ENCODE measurements at places on chromosomes 2 and 18. TPM values are rescaled to one million over a fixed set of nuclear protein-coding genes. Genes with fewer than 3 reads are reported as not detected.

Gene NHEJ1
- total RNA-seq, result 13.4 TPM

- no peak for DNase-seq
Observed at GRCh38 chr2:195700480-195700879, 43.5 kb downstream of the SLC39A10 start.

- no peak for DNase-seq
Observed at GRCh38 chr2:111133603-111134002, 12.9 kb downstream of the BCL2L11 start.

Gene ST8SIA5
- total RNA-seq, result not detected

Gene ZNF532
- 53.7 TPM for total RNA-seq

Gene FBXO11
- total RNA-seq, result 87.9 TPM

GRCh38 chr2:109067631-109068125 is 61.3 kb upstream of the SH3RF3 start:
- no peak for DNase-seq

DNA sequence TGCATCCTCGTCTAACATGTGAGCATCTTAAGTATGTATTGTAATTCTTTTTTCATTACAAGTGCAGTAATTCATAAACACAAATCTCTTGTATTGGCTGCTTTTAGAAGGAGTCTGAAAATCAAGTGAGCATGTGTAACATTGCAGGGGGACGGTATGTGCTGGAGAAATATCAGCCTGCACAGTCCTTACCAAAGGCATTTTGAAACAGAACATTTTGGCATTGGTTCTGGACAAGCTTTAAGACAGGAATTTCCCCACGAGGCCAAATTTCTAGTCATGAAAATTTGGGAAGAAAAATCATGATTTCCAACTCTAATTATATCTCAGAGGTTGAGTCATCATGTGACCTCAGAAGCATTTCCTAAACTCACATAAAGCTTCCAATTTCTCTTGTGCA is 24.7 kb upstream of the NRP2 start:
- DNase-seq, result peak; percentile 46

- no peak for DNase-seq
Observed at GRCh38 chr2:173511357-173511756, 156.7 kb downstream of the CDCA7 start.

GRCh38 chr2:170073288-170073687 is 104.7 kb upstream of the MYO3B start:
- peak; percentile 50 for DNase-seq

DNA sequence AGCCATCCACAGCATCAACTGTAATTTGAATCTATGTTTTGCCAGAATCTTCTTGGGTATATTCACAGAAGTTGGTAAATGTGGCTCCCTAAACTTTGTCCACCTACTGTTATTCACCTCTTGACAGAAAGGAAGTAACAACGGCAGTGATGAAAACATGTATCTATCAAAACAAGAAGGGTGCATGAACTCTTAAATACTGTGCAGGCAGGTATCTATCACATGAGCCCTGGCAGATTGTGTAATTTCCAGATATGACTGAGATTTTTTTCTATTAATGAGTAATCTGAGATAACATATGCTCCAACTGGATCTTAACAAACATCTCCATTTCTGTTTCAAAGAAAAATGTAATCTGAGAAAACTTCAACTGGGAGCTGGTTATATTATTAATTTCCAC is 36.6 kb downstream of the SFT2D3 start:
- DNase-seq, result no peak

GRCh38 chr2:111905990-111906735 is 7.8 kb downstream of the MERTK start:
- DNase-seq, result peak; percentile 50

DNA sequence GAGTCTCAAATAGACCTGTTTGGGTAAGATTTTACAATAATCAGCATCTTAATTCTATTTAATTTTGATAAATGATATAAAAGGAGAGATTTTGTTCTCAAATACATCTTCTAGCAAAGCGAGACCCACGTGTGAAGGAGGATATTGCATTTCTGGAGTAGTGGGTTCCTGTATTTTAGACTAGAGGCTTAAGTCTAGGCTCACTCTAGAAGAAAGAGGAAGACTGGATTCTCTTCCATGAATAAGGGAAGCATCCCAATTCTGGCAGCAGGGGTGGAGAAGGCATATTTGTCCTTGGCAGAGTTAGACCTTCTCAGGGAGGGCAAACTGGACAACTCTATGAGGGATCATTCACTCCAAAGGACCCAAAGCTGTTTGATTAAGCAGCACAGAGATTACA is 11.3 kb upstream of the FAM228A start:
- no peak for DNase-seq

- DNase-seq, result no peak
Observed at GRCh38 chr18:43751203-43751602, 473.9 kb upstream of the SYT4 start.

Gene MYO3B
- total RNA-seq, result not detected

DNA sequence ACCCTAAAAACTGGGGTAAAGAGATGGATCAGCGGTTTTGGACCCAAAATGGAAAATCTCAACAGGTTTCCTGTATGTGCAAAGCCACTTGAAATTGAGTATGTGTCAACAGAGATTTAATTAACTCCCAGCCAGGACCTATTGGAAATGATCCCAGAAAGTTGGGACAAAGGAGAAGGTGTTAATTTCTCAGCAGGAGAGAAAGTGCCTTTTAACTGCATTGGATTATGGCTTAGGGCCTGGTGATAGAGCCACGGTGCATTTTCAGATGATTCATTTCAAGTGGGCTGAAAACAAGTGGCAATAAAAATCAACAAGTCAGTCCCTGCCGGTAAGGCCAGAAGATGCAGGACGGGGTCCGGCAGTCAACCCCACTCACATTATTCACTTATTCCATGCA is 80.2 kb upstream of the BCL11A start:
- DNase-seq, result peak; percentile 6

Gene DSC1
- total RNA-seq, result not detected

DNA sequence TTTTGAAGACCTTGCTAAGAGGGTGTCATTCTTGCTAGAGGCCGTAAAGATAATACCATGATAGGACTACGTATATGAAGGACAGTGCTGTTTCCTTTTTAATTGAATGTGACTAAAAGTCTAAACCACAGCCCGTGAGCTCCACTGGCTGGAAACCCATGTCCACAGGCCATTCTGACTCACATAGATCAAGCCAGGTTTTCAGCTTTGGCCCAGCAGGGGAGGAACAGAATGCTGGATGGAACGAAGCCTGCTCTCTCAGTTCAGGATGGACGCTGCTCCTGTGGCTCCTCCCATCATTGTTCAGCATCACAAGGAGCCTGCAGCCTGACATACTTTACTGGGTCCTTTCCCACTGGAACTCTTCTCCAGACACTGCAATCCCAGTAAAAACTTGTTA is 47.6 kb downstream of the ALPK2 start:
- DNase-seq, result no peak

DNA sequence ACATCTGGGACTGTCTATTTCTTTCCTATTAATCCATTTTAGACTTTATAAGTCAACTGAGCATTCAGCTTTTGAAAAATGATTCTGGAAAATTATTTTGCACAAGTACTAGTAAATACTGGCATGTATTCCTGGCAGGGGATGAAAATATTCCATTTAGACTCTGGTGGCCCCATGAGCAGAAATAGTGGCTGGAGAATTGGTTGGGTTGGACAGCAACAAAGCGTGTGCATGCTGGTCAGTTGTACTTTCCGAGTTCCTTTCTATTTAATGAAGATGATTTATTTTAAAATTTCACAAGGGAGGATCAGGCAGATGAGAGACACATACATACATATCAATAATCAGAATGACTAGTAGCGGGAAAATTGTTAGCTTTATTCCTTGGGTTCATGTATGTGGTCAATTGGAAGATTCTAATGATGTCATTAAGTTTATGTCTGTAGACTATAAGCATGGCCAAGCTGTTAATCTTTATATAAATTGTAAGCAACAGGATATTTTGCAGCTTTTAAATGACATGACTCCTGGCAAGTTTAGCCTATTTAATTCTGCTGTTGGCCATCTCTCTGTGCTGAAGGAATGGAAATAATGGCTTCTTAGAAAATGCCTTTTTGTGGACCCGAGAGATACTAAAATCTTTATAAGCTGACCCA is 541.6 kb downstream of the SLC4A3 start:
- DNase-seq, result peak; percentile 80

DNA sequence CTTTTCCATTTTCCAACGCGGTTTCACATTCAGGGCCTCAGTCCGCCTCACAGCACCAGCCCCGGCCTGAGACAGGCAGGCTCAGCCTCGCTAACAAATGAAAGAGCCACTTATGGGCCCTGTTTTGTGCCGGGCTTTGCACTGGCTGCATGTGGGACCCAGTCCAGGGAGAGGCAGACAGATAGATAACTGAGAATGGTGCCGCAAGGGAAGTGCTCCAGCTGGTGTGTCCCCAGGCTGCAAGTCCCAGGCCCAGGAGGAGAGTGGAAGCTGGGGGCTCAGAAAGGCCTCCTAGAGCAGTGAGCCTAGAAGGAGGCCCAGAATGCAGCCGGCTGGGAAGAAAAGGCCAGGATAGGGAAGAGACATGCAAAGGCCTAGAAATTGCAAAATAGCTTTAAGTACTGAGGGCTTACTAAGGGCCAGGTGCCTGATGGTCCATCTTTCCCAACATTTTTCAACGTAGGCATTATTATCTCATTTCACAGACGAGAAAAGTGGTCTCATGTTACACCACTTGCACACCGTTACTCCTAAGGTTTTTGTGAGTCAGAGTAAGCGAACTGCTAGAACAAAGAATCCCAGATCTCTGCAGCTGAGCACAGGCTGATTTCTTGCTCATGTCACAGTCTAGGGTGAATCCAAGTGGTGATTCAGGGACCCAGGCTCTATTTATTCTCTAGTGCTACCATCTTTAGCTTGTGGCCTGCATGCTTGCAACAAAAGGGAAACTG is 26.0 kb downstream of the ADRA2B start:
- no peak for DNase-seq

GRCh38 chr2:240812301-240812680 is 7.7 kb downstream of the KIF1A start:
- DNase-seq, result peak; percentile 8

- no peak for DNase-seq
Observed at GRCh38 chr2:125086313-125087184, 1061.5 kb downstream of the CNTNAP5 start.
